ENCODE measurements at places on chromosomes 4 and X.
A peak's percentile ranks its signal among the peaks of the same experiment; 100 is the strongest.

DNA sequence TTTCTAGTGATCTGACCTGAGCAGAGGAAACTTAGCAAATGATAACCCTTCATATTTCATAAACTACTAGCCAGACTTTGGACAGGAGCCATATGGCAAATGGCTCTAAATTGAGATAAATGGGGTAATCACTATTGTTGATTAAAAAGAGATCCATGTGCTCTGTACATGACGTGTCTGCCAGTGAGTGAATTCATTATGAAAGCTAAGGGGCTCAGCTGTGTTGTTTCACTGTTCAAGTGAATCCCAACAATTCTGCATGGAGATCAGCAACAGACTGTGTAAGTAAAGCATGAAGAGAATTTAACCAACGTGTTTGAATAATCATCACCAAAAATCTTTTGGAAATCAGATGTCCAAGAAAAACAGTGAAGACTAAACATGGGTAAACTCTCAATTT is 9.5 kb upstream of the QRFPR start:
- DNase-seq: no peak

DNA sequence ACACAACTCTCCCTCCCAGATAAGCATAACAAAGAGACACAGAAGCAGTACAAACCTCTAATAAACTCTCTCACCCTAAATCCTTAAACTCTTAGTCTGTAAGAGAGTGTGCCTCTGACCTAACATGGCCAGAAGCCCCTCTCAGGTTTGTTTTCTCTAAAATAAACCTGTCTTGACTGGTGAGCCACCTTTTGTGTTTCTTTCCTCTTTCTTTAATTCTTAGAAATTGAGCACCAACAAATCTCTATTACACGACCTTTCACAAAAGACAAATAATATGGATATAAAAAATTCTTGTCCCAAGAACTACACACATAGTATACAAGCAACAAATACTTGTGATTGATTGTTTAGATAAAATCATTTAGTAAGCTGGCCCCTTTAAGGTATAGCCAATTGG is 573.7 kb downstream of the EPHA5 start:
- DNase-seq: no peak

DNA sequence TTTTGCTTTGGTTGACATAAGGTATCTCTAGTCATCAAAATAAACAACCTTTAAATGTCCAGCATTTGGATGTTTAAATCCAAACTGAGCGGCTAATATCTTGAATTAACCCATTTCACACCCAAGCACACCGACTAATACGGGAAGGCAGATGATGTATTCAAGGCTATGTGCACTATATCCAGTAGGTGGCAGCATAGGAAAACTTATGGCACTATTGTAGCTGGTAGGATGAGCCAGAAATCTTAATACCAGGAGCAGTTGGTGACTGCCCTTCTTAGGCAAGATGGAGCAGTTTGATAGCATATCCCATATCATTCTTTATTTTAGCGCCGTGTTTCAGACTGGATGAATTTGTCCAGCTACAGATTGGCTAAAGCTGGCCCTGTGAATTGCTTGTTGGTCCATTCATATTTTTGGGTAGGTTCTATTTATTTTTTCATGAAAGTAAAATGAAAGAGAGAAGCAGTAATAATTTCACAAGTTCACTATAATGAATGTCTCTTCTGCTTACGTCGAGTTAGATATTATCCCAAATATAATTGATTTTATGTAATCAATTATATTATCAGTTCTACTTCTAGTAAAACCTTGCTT is 24.4 kb downstream of the UCHL1 start:
- peak; percentile 90 for DNase-seq

DNA sequence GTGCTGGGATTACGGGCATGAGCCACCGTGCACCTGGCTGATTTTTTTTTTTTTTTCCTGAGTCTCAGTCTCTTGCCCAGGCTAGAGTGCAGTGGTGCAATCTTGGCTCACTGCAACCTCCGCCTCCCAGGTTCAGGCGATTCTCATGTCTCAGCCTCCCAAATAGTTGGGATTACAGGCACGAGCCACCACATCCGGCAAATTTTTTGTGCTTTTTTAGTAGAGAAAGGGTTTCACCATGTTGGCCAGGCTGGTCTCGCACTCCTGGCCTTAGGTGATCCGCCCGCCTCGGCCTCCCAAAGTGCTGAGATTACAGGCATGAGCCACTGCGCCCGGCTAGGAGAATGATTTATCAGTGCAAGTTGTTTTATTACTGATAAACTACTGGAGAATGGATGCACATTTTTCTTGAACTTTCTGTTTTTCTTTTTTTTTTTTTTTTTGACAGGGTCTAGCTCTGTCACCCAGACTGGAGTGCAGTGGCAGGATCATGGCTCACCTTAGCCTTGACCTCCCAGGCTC is 39.7 kb upstream of the DHRSX start:
- DNase-seq: no peak

GRCh38 chr4:122536001-122536400 is 79.5 kb upstream of the IL2 start:
- DNase-seq: no peak

- no peak for DNase-seq
These were observed 110.2 kb upstream of the TENM3 start for GRCh38 chr4:182133033-182133432.

GRCh38 chrX:31212856-31213748 is 141.3 kb upstream of the FTHL17 start:
- no peak for DNase-seq

- no peak for DNase-seq
These were observed 512 bp upstream of the ANTXR2 start for GRCh38 chr4:80073473-80074008.

DNA sequence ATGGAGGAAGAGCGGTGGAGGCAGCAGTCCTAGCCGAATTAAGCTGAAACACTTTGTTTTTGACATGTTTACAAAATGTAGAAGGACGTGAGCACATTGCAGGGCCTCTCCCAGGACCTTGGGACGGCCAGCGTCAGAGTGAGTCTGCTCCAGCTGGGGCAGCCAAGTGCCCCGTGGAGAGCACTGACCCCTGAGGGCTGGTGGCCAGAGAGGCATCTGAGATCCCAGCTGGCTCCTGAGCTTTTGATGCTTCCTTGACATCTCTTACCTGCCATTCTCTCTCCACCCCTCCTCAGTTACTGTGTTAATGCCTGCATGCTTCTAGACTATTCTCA is 24.7 kb downstream of the NAT8L start:
- no peak for DNase-seq

DNA sequence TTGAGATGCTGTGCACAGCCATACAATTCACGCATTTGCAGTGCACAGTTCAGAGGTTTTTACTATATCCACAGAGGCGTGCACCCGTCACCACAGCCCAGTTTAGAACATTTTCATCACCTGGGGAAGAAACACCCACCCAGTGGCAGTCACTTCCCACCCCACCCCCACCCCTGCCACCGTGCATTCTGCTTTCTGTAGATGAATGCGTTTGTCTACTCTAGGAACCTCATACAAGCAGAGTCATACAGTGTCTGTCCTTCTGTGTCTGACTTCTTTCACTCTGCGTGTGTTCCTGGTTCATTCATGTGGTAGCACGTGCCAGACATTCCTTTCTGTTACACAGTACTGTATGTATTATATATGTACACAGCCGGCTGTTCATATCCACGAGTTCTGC is 122.8 kb downstream of the TBL1X start:
- no peak for DNase-seq

Measured in AG08395 (cell line).